ENCODE measurements at places on chromosomes 7 and 10.

DNA sequence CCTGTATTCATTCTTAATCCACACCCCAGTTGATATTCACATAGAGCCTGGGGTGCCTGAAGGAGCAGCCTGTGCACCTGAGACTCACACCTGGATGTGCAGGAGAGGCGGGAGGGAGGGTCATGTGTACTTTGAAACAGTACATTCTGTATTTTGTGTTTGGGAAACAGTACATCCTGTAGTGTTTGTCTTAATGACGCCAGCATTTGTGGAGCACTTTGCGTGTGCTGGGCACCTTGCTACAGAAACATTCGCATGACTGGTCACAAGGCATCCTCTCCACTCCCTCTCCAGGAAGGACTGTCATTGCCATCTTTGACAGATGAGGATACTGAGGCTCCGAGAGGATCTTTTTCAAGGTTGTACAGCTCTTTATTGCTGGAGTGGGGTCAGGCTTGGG lies 132.1 kb downstream of the TACC2 start:
- no peak for DNase-seq

- no peak for DNase-seq
Observed at GRCh38 chr7:24411226-24411625, 127.2 kb downstream of the NPY start.

- DNase-seq: no peak
Observed at GRCh38 chr7:116715077-116715476, 43.1 kb downstream of the MET start.

- DNase-seq: no peak
Observed at GRCh38 chr7:132537456-132538145, 38.7 kb downstream of the PLXNA4 start.

DNA sequence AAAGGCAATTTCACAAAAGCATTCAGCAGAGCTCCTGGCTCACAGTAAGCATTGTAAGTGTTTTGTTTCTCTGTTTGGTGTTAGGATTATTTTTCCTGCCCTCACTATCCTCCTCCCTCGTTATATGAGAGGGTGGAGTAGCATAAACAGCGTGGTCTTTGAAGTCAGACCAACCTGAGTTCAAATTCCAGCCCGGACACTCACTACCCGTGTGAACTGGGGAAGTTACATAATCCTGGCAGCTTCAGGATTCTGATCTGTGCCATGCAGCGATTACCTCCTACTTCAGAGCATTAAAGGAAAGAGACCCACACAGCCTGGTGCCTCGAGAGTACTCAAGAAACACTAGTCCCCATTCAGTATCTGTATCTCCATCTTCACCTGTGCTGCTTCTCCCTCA lies 386.5 kb downstream of the INHBA start:
- DNase-seq: no peak

All from 8988T (cell line).